Effector memory CD4-positive, alpha-beta T cell (primary cell): ENCODE measurements at places on chromosomes 2 and 18.

- H3K4me1 ChIP-seq = peaks cover 9% of the 10 kb centered on the region
- no peak for DNase-seq
- H3K27me3 ChIP-seq = no peaks in the 10 kb centered on the region
- H3K4me3 ChIP-seq = no peak overlapping the region
- no peaks in the 10 kb centered on the region for H3K36me3 ChIP-seq
These were observed 16.1 kb downstream of the TGIF1 start for GRCh38 chr18:3466045-3466444.

DNA sequence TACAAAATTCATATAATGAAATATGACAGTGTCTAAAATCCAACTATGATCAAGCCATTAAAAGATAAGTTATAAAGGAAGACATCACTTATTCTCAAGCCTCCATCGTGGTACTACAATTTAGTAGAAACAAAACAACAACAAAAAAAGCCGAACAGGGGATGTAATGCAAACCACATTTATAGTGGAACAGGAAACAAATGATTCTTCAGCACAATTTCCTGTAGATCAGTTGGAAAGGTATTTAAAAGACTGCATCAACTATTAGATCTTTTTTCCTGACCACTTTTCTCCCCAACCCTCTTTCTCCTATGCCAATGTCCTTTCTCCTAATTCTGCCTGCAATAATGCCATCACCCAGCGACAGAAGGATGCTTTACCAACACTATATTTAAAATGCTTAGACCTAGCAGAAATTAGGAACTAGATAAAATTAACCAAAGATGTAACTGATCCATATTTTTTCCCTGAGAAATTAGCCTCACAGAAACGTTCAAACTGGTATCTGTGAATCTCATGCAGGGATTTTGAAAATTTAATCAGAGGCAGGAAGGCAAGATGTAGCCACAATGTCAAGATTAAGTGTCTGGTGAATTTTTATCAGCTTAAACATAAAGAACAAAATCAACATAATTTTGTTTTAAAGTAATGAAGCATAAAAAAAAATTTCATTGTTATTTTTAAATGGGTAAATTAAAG lies 271.4 kb downstream of the TCF4 start:
- H3K36me3 ChIP-seq = no peaks in the 10 kb centered on the region
- H3K27ac ChIP-seq = no peak overlapping the region
- no peaks in the 10 kb centered on the region for H3K4me1 ChIP-seq

- no peaks in the 10 kb centered on the region for H3K4me1 ChIP-seq
- H3K36me3 ChIP-seq = no peaks in the 10 kb centered on the region
- H3K27me3 ChIP-seq = no peaks in the 10 kb centered on the region
- H3K27ac ChIP-seq = no peak overlapping the region
- DNase-seq = no peak
These were observed 61.2 kb upstream of the MRPS9 start for GRCh38 chr2:104976603-104977120.

DNA sequence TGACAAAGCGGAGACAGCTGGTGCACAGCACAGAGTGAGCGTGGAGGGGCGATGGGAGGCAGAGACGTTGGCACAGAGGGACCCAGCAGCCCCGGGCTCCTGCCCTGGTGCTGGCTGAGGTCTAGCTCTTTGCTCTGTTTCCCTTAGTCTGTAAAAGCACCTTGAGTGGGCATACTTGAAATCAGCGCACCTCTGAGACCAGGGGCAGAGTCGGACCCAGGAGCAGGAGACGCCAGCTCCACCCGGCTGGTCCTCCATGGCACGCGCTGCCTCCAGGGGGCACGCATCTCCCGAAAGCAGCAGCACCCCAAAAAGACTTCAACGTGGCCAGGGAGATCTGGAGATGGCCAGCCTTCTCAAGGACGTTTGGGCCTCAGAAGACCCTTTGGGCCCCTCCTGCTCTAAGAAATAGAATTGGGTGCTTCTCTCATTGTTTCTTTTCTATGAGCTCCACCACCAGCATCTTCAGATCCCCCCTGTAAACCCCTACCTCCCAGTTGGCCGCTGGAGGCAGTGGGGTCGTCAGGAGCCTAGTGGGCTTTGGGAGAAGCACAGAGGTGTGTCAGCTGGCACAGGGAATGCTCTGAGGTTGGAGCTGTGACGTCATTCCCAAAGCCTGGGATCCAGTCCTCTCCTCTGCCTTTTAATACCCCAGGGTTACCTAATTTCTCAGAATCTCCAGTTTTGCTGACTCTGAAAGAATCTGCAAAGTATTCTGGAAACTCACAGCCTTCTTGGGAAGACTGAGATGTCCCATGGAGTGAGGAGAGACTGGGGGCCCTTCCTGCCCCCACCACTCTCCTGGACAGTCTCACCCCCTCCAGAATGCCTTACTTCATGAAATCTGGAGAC lies 58.9 kb downstream of the CIB4 start:
- DNase-seq = no peak
- peaks cover 10% of the 10 kb centered on the region for H3K27me3 ChIP-seq
- no peak overlapping the region for H3K4me3 ChIP-seq

- H3K4me1 ChIP-seq = no peaks in the 10 kb centered on the region
- H3K27me3 ChIP-seq = no peaks in the 10 kb centered on the region
- no peak for DNase-seq
- no peak overlapping the region for H3K4me3 ChIP-seq
- no peaks in the 10 kb centered on the region for H3K36me3 ChIP-seq
These were observed 9.8 kb downstream of the FZD5 start for GRCh38 chr2:207759890-207760289.

- no peak overlapping the region for H3K27ac ChIP-seq
- no peak for DNase-seq
- no peak overlapping the region for H3K4me3 ChIP-seq
- H3K27me3 ChIP-seq = no peaks in the 10 kb centered on the region
- no peaks in the 10 kb centered on the region for H3K36me3 ChIP-seq
These were observed 21.8 kb downstream of the NDUFB3 start for GRCh38 chr2:201093573-201093972.

DNA sequence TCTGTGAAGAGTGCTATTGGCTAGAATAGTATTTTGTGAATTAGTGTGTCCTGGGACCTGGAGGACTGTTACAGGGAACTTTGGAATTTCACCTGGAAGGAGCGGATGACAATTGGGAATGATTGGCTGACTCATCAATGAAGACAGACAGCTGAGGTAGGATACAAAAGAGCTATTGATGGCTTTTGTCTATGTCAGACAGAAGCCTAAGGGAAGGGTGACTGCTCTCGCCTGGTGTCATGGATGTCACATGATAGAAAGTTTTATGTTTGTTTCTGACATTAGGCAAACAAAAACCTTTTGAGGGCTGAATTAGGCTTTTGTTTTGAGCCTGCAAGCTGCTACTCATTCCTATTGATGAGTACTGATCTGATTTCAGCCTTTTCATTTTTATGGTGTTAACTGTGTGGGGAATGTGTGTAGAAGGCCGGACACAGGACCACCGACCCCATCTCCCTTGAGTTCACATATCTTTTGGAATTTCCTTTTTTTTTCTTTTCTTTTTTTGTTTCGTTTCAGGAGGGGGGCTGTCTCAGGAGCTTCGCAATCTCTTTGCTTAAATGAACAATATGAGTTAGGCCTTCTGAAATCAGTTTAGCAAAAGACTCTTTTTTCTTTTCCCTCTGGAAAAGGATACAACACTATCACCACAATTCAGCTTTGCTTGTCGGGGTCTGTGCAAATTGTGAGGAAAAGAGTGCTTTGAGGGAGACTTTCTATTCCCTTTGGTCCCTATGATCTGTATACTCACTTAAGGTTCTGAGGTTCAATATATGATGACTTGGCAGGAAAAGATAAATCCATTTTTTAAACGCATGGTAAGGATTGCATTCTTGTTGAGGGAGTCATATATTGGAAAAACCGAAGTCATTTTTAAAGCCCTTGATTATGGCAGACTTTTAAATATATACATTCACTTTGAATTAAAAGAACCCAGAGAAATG lies 207.9 kb upstream of the FIGN start:
- DNase-seq = no peak
- no peak overlapping the region for H3K4me3 ChIP-seq
- no peaks in the 10 kb centered on the region for H3K27me3 ChIP-seq
- no peak overlapping the region for H3K27ac ChIP-seq

GRCh38 chr2:164126960-164127660 lies 391.3 kb upstream of the FIGN start:
- H3K27ac ChIP-seq = no peak overlapping the region
- H3K36me3 ChIP-seq = no peaks in the 10 kb centered on the region
- DNase-seq = no peak
- H3K4me3 ChIP-seq = no peak overlapping the region

DNA sequence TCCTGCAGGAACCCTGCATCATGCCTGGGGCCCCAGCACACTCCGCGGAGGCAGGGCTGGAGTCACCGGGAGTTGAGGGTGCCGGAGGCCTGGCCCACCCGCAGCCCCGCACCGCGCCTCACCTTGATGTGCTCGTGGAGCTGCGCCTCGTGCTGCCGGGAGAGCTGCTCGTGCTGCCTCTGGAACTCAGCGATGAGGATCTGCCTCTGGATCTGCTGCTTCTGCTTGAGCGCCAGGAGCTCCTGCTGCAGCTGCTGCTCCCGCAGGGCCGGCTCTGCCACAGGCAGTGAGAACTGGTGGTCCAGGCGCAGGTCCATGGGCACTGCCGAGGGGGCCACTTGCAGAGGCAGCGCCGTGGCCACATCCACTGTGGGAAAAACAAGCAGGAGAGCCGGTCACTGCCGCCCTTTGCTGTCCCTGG lies 211.1 kb downstream of the HDAC4 start:
- H3K27ac ChIP-seq = no peak overlapping the region
- H3K4me3 ChIP-seq = no peak overlapping the region
- H3K4me1 ChIP-seq = no peaks in the 10 kb centered on the region
- no peak for DNase-seq
- H3K36me3 ChIP-seq = peaks cover 50% of the 10 kb centered on the region

DNA sequence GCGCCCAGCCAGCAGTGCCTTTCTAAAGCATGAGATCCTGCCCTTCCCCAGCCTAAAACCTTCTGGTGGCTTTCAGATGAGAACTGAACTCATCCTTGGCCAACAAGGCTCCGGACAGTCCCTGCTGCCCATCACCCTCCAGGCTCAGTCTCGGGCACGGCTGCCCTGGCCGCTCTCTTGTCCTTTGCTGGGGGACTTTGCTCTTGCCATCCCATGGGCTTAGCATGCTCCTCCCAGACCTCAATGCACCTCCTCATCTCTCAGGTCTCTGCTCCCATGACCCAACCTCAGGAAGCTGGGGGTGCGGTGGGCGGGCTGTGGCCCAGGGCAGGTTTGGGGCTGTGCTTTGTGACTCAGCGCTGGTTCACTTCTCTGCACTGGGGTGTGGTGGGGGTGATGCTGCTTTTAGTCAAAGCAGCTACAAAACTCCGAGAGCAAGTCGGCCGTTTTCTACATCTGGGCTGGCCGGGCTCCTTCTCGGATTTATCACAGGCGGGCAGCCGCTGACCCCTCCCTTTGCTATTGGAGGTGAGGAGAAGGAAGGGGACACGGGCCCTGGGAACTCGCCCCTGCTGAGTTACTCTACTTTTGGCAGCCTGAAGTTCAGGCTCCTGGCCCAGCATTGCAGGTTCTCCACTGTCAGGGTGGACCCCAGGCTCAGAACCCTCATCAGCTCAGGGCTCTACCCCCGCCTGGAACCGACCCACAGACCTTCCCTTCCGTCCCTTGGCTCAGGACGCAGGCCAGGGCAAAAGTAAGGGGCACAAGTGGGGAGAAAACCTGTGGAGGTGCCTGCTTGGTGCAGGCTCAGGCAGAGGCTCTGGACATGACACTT lies 90.6 kb upstream of the TAF1B start:
- peak; percentile 70 for DNase-seq
- no peaks in the 10 kb centered on the region for H3K27me3 ChIP-seq
- H3K27ac ChIP-seq = peak overlapping the region; percentile 64
- peak overlapping the region; percentile 16 for H3K4me3 ChIP-seq
- H3K4me1 ChIP-seq = peaks cover 35% of the 10 kb centered on the region
- H3K36me3 ChIP-seq = no peaks in the 10 kb centered on the region

DNA sequence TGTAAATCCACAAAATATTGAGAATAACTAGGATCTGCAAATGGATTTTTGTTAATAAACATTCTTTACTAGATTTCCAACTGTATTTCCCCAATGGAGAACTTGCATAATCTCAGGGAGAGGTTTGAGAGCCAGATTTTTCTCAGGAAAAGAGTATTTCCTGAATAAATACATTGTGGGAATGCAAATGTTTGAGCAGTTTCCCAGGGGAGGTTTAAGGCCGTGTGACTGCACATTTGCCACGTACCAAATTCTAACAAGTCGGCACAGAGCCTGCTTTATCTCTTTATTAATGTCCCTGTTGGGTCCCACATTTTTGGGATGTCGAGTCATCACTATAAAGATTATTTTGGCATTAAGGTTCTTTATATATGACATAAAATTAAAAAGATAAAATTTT lies 27.0 kb downstream of the TFPI start:
- no peak overlapping the region for H3K4me3 ChIP-seq
- H3K27ac ChIP-seq = no peak overlapping the region
- DNase-seq = no peak
- H3K36me3 ChIP-seq = no peaks in the 10 kb centered on the region
- H3K27me3 ChIP-seq = no peaks in the 10 kb centered on the region

DNA sequence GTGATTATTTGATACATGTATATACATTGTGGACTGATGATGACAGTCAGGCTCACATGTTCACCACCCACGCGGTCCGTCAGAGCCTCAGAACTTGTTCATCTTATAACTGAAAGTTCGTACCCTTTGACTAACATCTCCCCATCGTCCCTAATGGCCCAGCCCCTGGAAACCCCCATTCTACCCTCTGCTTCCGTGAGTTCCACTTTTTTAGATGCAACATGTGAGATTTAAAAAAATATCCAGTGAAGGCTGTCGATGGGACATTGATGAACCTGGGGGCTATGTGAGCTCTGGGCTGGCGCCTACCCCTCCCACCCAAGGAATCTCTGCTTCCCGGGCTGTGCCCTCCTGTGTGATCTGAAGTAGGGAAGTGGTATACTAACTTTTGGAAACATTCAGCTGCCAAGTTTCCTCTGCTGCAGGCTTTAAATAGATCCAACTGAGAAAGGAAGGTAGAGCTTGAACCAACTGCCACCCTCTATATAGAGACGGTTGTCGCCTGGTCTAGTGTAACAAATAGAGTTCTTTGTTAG lies 163.8 kb downstream of the FAM210A start:
- no peak for DNase-seq
- H3K36me3 ChIP-seq = no peaks in the 10 kb centered on the region
- H3K4me3 ChIP-seq = no peak overlapping the region
- no peaks in the 10 kb centered on the region for H3K4me1 ChIP-seq
- H3K27ac ChIP-seq = no peak overlapping the region
- no peaks in the 10 kb centered on the region for H3K27me3 ChIP-seq

DNA sequence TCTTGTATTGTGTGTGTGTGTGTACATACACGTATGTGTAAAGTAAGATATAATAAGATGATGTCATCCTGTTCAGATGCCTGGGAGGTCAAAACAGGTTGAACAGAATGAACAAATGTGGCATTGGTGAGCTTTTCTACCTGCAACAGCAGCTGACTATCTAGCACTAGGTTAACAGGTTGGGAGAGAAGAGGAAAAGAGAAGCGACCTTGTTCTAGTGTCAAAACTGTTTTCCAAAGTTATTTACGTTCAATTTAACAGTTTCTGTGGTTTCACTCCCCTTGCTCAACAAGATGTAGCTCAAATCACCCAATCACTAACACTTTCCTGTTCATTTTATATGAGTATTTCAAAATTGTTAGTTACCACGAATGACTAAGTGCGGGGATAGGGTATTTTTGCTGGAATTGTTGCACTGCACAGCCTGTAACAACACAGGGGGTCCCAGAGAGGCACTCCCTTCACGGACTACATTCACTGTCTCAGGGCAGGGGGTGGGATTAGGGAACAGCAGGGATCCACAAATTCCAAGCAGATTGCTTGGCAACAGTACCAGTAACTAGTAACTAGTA lies 67.5 kb upstream of the DTNB start:
- no peaks in the 10 kb centered on the region for H3K27me3 ChIP-seq
- no peak overlapping the region for H3K27ac ChIP-seq
- no peak for DNase-seq
- H3K36me3 ChIP-seq = peaks cover 35% of the 10 kb centered on the region
